ENCODE measurements at places on chromosomes 1 and 21. TPM values are rescaled to one million over a fixed set of nuclear protein-coding genes. Genes with fewer than 3 reads are reported as not detected.

The AHCYL1 gene
- 70.0 TPM for total RNA-seq

The C8A gene
- not detected for total RNA-seq

DNA sequence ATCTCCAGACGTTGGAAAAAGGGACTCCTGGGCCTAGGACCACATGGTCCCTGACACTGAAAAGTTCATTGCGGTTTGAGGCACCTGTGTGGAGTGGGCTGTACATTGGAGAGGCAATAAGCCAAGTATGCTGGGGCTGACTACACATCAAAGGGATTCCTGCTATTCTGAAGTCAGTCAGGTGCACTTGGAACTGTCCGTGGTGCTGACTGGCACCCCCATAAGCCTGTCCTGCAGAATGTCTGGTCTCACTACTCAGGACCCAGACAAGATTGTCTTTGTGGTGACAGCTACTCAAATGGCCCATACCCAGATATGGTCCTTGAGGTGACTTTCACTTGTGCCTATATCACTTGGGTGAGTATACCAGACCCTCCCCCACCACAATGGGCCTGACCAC lies 150.6 kb downstream of the RWDD3 start:
- peak; percentile 45 for DNase-seq
- no peaks in the 10 kb centered on the region for H3K27me3 ChIP-seq
- H3K27ac ChIP-seq, result no peak overlapping the region
- no peaks in the 10 kb centered on the region for H3K4me1 ChIP-seq
- H3K36me3 ChIP-seq, result no peaks in the 10 kb centered on the region

- no peaks in the 10 kb centered on the region for H3K27me3 ChIP-seq
- DNase-seq, result no peak
- no peak overlapping the region for H3K4me3 ChIP-seq
- peaks cover 6% of the 10 kb centered on the region for H3K36me3 ChIP-seq
These were observed 50.6 kb downstream of the RPS6KA1 start for GRCh38 chr1:26580116-26580515.

DNA sequence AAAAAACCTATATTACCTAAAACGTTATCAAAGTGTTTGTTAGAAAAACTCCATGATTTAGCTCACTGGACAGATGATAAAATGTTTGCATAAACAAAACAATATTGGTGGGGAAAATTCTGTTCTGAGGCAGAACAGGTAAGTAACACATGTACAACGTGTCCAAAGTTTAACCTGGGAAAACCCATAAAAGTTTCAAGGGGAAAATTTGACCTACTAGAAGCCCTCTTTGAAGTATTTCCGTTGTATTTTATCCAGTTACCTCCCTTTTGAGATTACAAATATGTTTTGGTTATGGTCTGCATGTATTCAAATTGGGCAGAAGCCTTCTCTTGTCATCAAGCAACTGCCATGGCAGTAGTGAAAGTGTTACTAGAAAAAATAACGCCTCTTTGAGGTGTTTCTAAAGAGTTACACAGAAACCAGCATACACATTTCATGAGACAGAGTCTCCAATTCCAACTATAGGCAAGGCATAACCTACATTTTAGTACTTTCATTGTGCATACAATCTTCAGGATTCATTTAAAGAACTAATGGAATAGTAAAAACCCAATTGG lies 58.0 kb upstream of the PDC start:
- no peak for DNase-seq
- no peak overlapping the region for H3K4me3 ChIP-seq
- H3K4me1 ChIP-seq, result no peaks in the 10 kb centered on the region
- no peaks in the 10 kb centered on the region for H3K36me3 ChIP-seq

- no peak overlapping the region for H3K27ac ChIP-seq
- no peak for DNase-seq
- no peak overlapping the region for H3K4me3 ChIP-seq
- no peaks in the 10 kb centered on the region for H3K36me3 ChIP-seq
- H3K27me3 ChIP-seq, result no peaks in the 10 kb centered on the region
These were observed 117.9 kb downstream of the PHTF1 start for GRCh38 chr1:113641396-113641795.

GRCh38 chr1:61276246-61276645 lies 193.9 kb downstream of the NFIA start:
- H3K27ac ChIP-seq, result no peak overlapping the region
- no peak overlapping the region for H3K4me3 ChIP-seq
- H3K27me3 ChIP-seq, result no peaks in the 10 kb centered on the region
- no peak for DNase-seq
- H3K36me3 ChIP-seq, result no peaks in the 10 kb centered on the region
- peaks cover 18% of the 10 kb centered on the region for H3K4me1 ChIP-seq

Measured in activated CD8-positive, alpha-beta memory T cell treated with anti-CD3 and anti-CD28 coated beads, Interleukin-2, amount 10 ng/mL, durations not matched to agents 7 days and 5 days (primary cell).